ENCODE measurements at places on chromosomes 5 and 9.

GRCh38 chr9:129761293-129761900 is 8.6 kb upstream of the PTGES start:
- DNase-seq: no peak

GRCh38 chr5:82597437-82597836 is 319.3 kb upstream of the RPS23 start:
- DNase-seq: no peak

DNA sequence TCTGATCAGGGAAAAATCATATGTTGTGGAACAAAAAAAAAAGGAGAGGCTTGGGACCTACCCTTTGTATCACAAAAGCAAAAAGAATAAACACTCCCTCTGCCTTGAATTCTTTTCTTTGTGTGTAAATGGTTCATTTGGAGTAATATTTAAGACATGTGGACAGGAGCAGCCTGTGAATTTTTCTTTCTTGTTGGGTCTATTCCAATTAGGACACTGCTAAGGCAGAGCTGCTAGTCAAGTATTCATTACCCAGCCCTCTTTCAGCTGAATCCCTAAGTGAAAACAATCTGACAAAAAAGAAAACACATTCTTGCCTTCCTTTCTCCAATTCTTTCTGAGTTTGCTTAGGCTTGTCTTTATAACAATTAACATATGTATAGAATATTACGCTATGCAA is 330.0 kb downstream of the EBF1 start:
- DNase-seq: no peak

DNA sequence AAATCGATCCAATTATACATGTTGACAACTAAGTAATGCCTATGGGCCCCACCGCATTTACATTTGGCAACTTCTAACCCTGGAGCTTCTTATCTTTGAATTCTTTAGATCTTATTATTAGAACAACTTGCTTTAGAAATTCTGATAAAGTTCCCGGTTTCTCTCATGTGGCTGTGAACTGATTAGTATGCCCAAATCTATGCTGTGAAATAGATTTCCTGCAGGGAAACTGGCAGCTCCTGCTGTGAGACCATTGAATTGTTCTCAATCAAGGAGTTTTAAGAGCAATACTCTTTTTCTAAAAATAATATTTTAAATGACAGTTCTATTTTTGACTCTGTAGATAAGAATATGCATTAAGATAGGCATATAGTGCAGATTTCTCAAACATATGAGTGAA is 177.5 kb downstream of the GABRB2 start:
- DNase-seq: no peak

GRCh38 chr5:126450907-126451306 is 27.7 kb downstream of the GRAMD2B start:
- no peak for DNase-seq

DNA sequence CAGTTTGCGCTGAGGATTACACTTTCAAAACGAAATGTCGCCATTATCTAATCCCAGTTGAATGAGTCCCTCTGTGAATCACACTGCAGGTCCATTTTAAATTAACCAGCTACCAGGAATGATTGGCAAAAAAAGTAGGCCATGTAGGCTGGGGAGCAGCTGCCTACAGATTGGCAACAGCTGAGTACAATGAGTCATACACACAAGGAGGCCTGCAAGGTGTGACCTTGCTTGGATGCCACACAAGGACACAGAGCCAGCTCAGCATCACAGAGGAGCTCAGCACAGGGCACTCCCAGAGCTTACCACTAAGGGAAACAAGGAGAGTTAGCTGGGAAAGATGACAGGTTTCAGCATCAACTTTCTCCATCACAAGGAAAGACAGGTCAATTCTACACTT is 12.9 kb downstream of the HAVCR1 start:
- DNase-seq: no peak
